RWPE2 (cell line): ENCODE measurements at places on chromosomes 4 and X.

- no peak overlapping the region for H3K4me3 ChIP-seq
- H3K36me3 ChIP-seq: no peaks in the 10 kb centered on the region
- no peak overlapping the region for H3K27ac ChIP-seq
Observed at GRCh38 chrX:16125520-16126149, 2.3 kb downstream of the GRPR start.

- no peak for DNase-seq
- no peaks in the 10 kb centered on the region for H3K4me1 ChIP-seq
- H3K27me3 ChIP-seq: no peaks in the 10 kb centered on the region
- no peaks in the 10 kb centered on the region; the same call in 1 of the 2 replicates for H3K36me3 ChIP-seq
Observed at GRCh38 chr4:146255463-146255862, 41.1 kb downstream of the REELD1 start.

- no peaks in the 10 kb centered on the region for H3K27me3 ChIP-seq
- no peak for DNase-seq
- no peak overlapping the region for H3K4me3 ChIP-seq
- H3K27ac ChIP-seq: peak overlapping the region; percentile 20
Observed at GRCh38 chrX:40719218-40719617, 16.1 kb downstream of the MED14 start.

GRCh38 chr4:25215511-25215910, 18.3 kb upstream of the PI4K2B start:
- H3K4me1 ChIP-seq: no peaks in the 10 kb centered on the region
- DNase-seq: no peak

DNA sequence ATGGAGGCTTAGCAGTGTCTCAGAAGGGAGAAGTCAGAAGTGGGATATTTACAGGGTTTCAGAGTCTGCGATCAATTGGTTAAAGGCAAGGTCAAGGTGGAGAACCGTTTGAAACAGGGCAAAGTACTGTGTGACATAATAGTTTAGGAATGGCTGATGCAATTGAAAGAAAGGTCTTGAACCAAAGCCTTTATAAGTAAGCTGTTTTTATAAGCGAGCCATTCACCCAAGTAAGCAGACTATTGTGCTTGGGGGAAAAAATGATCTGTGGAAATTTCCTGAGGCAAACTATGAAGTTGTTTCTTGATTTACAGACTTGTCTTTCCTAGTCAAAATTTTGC, 327.3 kb downstream of the CAMK2D start:
- H3K4me1 ChIP-seq: peaks cover 12% of the 10 kb centered on the region
- DNase-seq: no peak
- no peak overlapping the region for H3K27ac ChIP-seq
- no peaks in the 10 kb centered on the region for H3K27me3 ChIP-seq
- H3K36me3 ChIP-seq: no peaks in the 10 kb centered on the region

DNA sequence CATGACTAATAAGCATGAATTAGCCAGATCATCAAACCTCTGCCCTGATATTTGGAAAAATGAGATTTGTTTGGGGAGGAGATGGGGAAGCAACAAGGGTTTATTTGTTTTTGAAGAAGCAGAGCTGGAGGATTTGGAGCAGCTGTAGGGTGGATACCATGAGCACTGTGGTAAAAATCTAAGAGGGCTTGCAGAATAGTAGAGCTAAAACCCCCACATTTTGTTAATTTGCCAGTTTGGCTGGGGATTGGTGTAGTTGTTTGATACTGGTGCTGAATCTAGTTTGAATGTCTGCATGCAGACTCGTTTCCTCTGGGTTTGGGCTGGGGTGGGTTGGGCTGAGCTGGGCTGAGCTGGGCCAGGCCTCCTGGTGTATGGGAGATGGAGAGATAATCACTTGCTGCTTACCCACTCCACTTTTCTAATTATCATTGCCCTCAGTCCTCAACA, 43.7 kb downstream of the SMAD1 start:
- no peak overlapping the region for H3K4me3 ChIP-seq
- no peak overlapping the region for H3K27ac ChIP-seq
- no peak for DNase-seq
- H3K4me1 ChIP-seq: no peaks in the 10 kb centered on the region
- no peaks in the 10 kb centered on the region for H3K27me3 ChIP-seq

GRCh38 chrX:15492469-15492868, 664 bp downstream of the PIR start:
- no peak for DNase-seq
- H3K27ac ChIP-seq: no peak overlapping the region
- H3K27me3 ChIP-seq: no peaks in the 10 kb centered on the region
- H3K36me3 ChIP-seq: no peaks in the 10 kb centered on the region
- H3K4me3 ChIP-seq: peak overlapping the region; percentile 30

DNA sequence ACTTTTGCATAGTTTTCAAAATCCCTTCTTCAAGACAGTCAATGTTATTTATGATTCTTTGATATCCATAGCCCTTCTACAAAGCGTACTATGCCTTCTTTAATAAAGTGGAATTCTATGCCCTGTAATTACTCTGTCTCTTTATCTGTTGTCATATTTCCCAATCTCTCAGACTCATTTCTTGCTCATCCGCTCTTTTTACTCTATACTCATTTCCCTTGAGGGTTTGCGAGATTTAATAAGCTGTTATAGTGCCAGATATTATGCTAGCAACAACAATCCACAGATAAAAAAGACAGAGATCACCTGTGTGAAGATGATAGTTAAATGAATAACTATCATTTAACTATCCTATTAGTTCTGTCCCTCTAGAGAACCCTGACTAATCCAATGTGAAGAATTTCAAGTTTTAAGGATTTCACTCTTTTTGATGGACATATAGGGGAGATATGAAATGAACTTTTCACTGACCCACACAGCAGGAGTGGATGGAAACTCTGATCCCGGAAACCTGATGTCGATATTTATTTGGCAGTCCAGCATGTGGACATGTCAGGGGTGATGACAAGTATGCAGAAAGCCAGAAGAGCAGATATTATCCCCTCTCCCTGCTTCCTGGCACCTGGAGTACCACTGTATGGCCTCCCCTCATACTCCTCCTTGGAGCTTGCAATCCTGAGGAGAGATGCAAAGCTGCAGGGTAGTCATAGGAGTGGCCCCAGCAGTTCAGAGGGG, 49.7 kb downstream of the TMEM156 start:
- no peak overlapping the region for H3K4me3 ChIP-seq
- DNase-seq: no peak
- peaks cover 48% of the 10 kb centered on the region for H3K36me3 ChIP-seq
- H3K4me1 ChIP-seq: no peaks in the 10 kb centered on the region
- no peaks in the 10 kb centered on the region for H3K27me3 ChIP-seq

GRCh38 chrX:154486396-154487207, at the start of gene UBL4A:
UBL4A (minus strand) TSS chrX:154486615; CDS start chrX:154486584, 31 bp downstream.
- peak; percentile 64 for DNase-seq
- no peaks in the 10 kb centered on the region for H3K27me3 ChIP-seq
- H3K27ac ChIP-seq: peak within 1 kb of the TSS; percentile 80
- peak within 1 kb of the TSS; percentile 64 for H3K4me3 ChIP-seq
- H3K4me1 ChIP-seq: no peaks in the 10 kb centered on the region

- H3K4me3 ChIP-seq: no peak overlapping the region
- DNase-seq: no peak
- H3K36me3 ChIP-seq: no peaks in the 10 kb centered on the region
- no peak overlapping the region for H3K27ac ChIP-seq
Observed at GRCh38 chr4:96936886-96937285, 1097.0 kb downstream of the PDHA2 start.

- H3K4me3 ChIP-seq: no peak overlapping the region
- H3K4me1 ChIP-seq: no peaks in the 10 kb centered on the region
- no peak for DNase-seq
Observed at GRCh38 chr4:38831653-38832052, 25.0 kb downstream of the TLR6 start.

DNA sequence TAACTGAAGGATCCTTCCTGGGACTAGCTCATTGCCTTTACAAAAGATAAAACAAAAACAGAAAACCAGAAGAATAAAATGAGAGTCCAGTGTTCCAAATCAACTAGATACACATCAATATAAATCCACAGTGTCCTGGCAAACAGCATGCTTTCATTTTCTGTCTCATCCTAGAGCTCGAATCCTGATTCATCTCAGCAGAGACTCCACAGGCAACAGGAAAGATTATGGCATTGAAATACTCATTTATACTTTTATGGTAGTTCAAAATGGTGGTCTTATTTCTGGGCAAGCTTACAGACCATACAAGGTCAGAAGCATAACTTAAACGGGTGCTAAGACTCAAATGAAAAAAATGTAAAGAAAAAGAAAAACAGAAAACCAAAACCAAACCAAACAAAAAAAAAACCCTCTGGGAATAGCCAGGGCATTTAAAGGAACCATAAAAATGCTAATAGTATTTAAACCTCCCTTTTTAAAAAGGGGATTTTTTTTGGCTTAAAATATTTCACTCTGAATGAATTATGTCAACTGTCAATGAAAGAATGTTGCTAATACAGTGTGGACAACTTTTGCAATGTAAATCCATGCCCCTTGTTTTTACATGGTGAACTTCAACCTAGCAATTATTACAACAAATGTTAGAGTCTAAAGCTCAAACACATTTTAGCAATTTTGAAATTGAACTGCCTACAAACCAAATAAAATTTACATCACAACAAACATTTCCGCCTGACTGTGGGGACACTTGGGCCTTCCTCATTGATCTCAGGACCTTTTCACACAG, 57.9 kb downstream of the GPR101 start:
- H3K4me1 ChIP-seq: no peaks in the 10 kb centered on the region
- H3K27ac ChIP-seq: no peak overlapping the region
- DNase-seq: no peak
- H3K27me3 ChIP-seq: no peaks in the 10 kb centered on the region
- H3K4me3 ChIP-seq: no peak overlapping the region

GRCh38 chr4:68871809-68872642, 56.2 kb downstream of the UGT2B10 start:
- DNase-seq: no peak
- H3K4me3 ChIP-seq: no peak overlapping the region
- H3K27me3 ChIP-seq: no peaks in the 10 kb centered on the region
- no peaks in the 10 kb centered on the region for H3K36me3 ChIP-seq
- H3K27ac ChIP-seq: no peak overlapping the region
- H3K4me1 ChIP-seq: peaks cover 17% of the 10 kb centered on the region

GRCh38 chrX:143853488-143853887, 30.4 kb upstream of the UBE2NL start:
- no peaks in the 10 kb centered on the region for H3K36me3 ChIP-seq
- peak overlapping the region; percentile 62 for H3K27ac ChIP-seq
- peaks cover 4% of the 10 kb centered on the region for H3K4me1 ChIP-seq
- no peak for DNase-seq
- no peaks in the 10 kb centered on the region for H3K27me3 ChIP-seq

- H3K4me1 ChIP-seq: peaks cover 15% of the 10 kb centered on the region
- DNase-seq: no peak
- H3K36me3 ChIP-seq: no peaks in the 10 kb centered on the region
- peak overlapping the region; percentile 27 for H3K4me3 ChIP-seq
Observed at GRCh38 chrX:40083120-40083978, 14.4 kb downstream of the BCOR start.

DNA sequence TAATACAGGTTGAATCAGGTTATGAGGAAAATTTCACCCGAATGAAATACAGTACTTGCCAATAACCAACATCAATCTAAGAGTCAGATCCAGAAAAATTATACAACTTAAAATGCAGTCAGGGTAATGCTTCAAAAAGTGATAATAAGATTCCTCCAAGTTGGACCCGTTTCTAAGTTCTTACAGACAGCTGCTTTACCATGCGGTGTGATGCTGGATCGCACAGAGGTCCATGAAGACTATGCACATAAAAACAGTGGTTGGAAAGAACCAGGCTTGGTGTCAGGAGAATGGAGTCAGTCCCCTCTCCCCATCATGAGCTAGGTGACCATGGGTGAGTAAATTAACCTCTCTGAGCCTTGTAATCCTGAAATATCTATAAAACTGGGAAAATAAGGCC, 261.3 kb downstream of the QDPR start:
- peaks cover 7% of the 10 kb centered on the region for H3K27me3 ChIP-seq
- H3K27ac ChIP-seq: no peak overlapping the region
- H3K4me1 ChIP-seq: no peaks in the 10 kb centered on the region
- no peaks in the 10 kb centered on the region for H3K36me3 ChIP-seq
- no peak for DNase-seq

- H3K4me1 ChIP-seq: no peaks in the 10 kb centered on the region
- no peaks in the 10 kb centered on the region for H3K27me3 ChIP-seq
- no peak overlapping the region for H3K27ac ChIP-seq
Observed at GRCh38 chr4:130197946-130198345, 1102.0 kb downstream of the C4orf33 start.

DNA sequence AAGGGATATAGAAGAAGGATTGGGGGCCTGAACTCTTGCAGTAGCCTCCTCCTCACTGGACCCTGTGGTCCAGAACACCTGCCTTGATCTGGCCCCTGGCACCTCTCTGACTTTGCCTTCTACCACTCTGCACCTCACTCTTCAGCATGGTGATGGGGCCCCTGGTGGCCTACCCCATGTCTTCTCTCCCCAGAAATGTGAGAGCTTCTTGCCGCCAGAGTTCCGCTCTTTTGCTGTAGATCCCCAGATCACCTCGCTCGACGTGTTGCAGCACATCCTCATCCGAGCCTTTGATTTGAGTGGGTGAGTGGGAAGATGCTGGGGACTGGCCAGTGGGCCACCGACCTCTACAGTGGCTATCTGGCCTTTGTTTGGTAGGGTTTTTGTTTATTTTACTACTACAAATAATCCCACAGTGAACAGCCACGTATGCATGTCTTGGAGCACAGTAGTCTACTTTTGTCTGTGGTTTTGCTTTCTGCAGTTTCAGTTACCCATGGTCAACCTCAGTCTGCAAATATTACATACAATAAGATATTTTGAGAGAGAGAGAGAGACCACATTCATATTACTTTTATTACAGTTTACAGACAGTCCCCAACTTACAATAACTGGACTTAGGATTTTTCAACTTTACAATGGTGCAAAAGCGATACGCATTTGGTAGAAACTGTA, 1.8 kb downstream of the TBC1D25 start:
- H3K4me3 ChIP-seq: no peak overlapping the region
- no peaks in the 10 kb centered on the region for H3K27me3 ChIP-seq
- no peak overlapping the region for H3K27ac ChIP-seq
- DNase-seq: no peak

DNA sequence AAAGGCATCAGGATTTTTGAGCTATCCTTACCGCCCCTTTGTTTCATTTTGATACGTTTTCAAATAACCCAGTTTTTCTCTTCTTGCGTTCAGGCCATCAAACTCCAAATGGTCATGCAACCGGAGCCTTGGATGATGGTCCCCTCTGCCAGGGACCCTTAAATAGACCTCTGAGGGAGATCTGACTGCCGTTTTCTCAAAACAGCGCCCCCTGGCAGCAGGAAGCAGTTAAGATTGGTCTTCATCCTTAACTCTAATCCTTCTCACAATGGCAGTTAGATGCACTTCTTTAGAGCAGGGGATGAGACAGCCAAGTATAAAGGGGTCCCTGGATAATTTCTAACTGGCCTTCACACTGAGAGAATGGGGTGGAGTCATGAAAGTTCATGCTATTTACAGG, 525.0 kb upstream of the SPANXN1 start:
- no peak for DNase-seq
- H3K4me1 ChIP-seq: no peaks in the 10 kb centered on the region
- H3K4me3 ChIP-seq: no peak overlapping the region
- no peaks in the 10 kb centered on the region for H3K36me3 ChIP-seq
- no peak overlapping the region for H3K27ac ChIP-seq

GRCh38 chrX:13101441-13102139, 57.2 kb upstream of the FAM9C start:
- peaks cover 21% of the 10 kb centered on the region for H3K4me1 ChIP-seq
- H3K27me3 ChIP-seq: no peaks in the 10 kb centered on the region
- H3K27ac ChIP-seq: peak overlapping the region; percentile 47
- H3K36me3 ChIP-seq: no peaks in the 10 kb centered on the region
- peak; percentile 73 for DNase-seq
